MCF 10A (cell line): ENCODE measurements at places on chromosomes 7 and 10. TPM values are rescaled to one million over a fixed set of nuclear protein-coding genes. Genes with fewer than 3 reads are reported as not detected.
A peak's percentile ranks its signal among the peaks of the same experiment; 100 is the strongest.

CALD1 gene
- 130 and 183 TPM in 2 replicates for total RNA-seq

- H3K27ac ChIP-seq = no peak overlapping the region
- H3K4me3 ChIP-seq = no peak overlapping the region
- DNase-seq = no peak
- H3K36me3 ChIP-seq = no peaks in the 10 kb centered on the region
- H3K27me3 ChIP-seq = peaks cover 33% of the 10 kb centered on the region
Measured at GRCh38 chr7:134329614-134330346, 13.1 kb upstream of the SLC35B4 start.

- H3K36me3 ChIP-seq = no peaks in the 10 kb centered on the region
- H3K27ac ChIP-seq = no peak overlapping the region
- peaks cover 6% of the 10 kb centered on the region for H3K4me1 ChIP-seq
- no peaks in the 10 kb centered on the region for H3K27me3 ChIP-seq
- no peak overlapping the region for H3K4me3 ChIP-seq
Measured at GRCh38 chr10:88440541-88440940, 142.6 kb downstream of the RNLS start.

- no peak for DNase-seq
- H3K36me3 ChIP-seq = no peaks in the 10 kb centered on the region
- no peak overlapping the region for H3K27ac ChIP-seq
- no peak overlapping the region for H3K4me3 ChIP-seq
- peaks cover 18% of the 10 kb centered on the region for H3K27me3 ChIP-seq
Measured at GRCh38 chr7:82623812-82624211, 180.2 kb upstream of the CACNA2D1 start.

- H3K4me3 ChIP-seq = no peak overlapping the region
- no peak overlapping the region for H3K27ac ChIP-seq
- no peaks in the 10 kb centered on the region for H3K27me3 ChIP-seq
- no peak for DNase-seq
- no peaks in the 10 kb centered on the region for H3K36me3 ChIP-seq
Measured at GRCh38 chr10:33441561-33441960, 107.1 kb upstream of the NRP1 start.

MTERF1 gene
- 12.9 and 17.6 TPM in 2 replicates for total RNA-seq

GRCh38 chr7:123674399-123675180, 18.9 kb downstream of the LMOD2 start:
- no peak overlapping the region for H3K4me3 ChIP-seq
- H3K27ac ChIP-seq = peak overlapping the region; percentile 46
- peaks cover 21% of the 10 kb centered on the region for H3K4me1 ChIP-seq
- no peaks in the 10 kb centered on the region for H3K27me3 ChIP-seq

DNA sequence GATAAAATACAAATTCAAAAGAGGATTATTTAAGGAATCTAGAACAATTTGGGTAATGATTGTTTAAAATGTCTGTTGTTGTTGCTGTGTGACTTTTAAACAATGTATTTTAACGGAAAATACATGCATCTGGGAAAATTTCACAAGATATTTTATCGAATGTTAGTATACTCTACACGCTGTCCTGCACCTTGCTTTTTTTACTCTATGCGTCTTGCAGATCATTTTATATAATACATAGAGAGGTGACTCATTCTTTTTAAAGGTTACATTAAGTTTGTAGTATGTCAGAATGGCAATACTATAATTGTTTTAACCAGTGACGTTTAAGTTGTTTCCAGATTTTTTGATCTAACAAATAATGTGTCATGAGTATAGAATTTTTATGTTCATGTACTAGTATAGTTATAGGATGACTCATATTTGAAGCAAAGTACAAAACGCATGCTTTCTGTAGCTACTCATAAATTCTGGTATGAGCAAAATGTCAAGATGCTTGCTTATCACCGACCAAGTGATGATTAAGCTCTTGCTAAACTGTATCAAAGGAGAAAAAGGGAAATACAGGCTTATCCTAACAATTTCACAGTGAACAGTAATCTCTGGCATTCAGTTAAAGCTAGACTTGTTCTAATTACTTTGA, 4.9 kb downstream of the DKK1 start:
- peaks cover 53% of the 10 kb centered on the region for H3K36me3 ChIP-seq
- H3K4me1 ChIP-seq = peaks cover 17% of the 10 kb centered on the region
- peak overlapping the region; percentile 91 for H3K4me3 ChIP-seq
- no peaks in the 10 kb centered on the region for H3K27me3 ChIP-seq
- peak; percentile 89 for DNase-seq
- peak overlapping the region; percentile 93 for H3K27ac ChIP-seq

TAS2R4 gene
- 2.5 and 3.5 TPM in 2 replicates for total RNA-seq

- H3K4me3 ChIP-seq = peak overlapping the region; percentile 90
- DNase-seq = no peak
- no peaks in the 10 kb centered on the region for H3K4me1 ChIP-seq
- H3K27me3 ChIP-seq = peaks cover 33% of the 10 kb centered on the region
- no peaks in the 10 kb centered on the region for H3K36me3 ChIP-seq
Measured at GRCh38 chr10:78302739-78302988, 269.0 kb downstream of the RPS24 start.

URGCP gene
- total RNA-seq = 37.2 and 51.1 TPM in 2 replicates

- H3K36me3 ChIP-seq = no peaks in the 10 kb centered on the region
- no peak overlapping the region for H3K27ac ChIP-seq
- peaks cover 24% of the 10 kb centered on the region for H3K27me3 ChIP-seq
- no peak overlapping the region for H3K4me3 ChIP-seq
- H3K4me1 ChIP-seq = peaks cover 8% of the 10 kb centered on the region
- DNase-seq = no peak
Measured at GRCh38 chr7:72336382-72336631, 75.8 kb downstream of the CALN1 start.

GRCh38 chr10:11881030-11881476, 57.9 kb downstream of the PROSER2 start:
- no peaks in the 10 kb centered on the region for H3K27me3 ChIP-seq
- H3K36me3 ChIP-seq = no peaks in the 10 kb centered on the region
- peak overlapping the region; percentile 87 for H3K27ac ChIP-seq
- H3K4me1 ChIP-seq = peaks cover 34% of the 10 kb centered on the region
- no peak overlapping the region for H3K4me3 ChIP-seq
- no peak for DNase-seq

- no peaks in the 10 kb centered on the region for H3K4me1 ChIP-seq
- no peaks in the 10 kb centered on the region for H3K36me3 ChIP-seq
- no peak overlapping the region for H3K27ac ChIP-seq
- DNase-seq = no peak
Measured at GRCh38 chr10:118551535-118552100, 43.8 kb downstream of the PRLHR start.

GRCh38 chr10:72044417-72045041, 43.8 kb downstream of the SPOCK2 start:
- peaks cover 15% of the 10 kb centered on the region for H3K4me1 ChIP-seq
- DNase-seq = peak; percentile 63
- peaks cover 4% of the 10 kb centered on the region for H3K36me3 ChIP-seq
- peak overlapping the region; percentile 78 for H3K27ac ChIP-seq
- H3K4me3 ChIP-seq = no peak overlapping the region
- no peaks in the 10 kb centered on the region for H3K27me3 ChIP-seq

GRCh38 chr10:14004536-14004935, 326.2 kb downstream of the FRMD4A start:
- H3K36me3 ChIP-seq = no peaks in the 10 kb centered on the region
- no peak overlapping the region for H3K4me3 ChIP-seq
- H3K27ac ChIP-seq = no peak overlapping the region

SRRT gene
- total RNA-seq = 111 and 142 TPM in 2 replicates

DNA sequence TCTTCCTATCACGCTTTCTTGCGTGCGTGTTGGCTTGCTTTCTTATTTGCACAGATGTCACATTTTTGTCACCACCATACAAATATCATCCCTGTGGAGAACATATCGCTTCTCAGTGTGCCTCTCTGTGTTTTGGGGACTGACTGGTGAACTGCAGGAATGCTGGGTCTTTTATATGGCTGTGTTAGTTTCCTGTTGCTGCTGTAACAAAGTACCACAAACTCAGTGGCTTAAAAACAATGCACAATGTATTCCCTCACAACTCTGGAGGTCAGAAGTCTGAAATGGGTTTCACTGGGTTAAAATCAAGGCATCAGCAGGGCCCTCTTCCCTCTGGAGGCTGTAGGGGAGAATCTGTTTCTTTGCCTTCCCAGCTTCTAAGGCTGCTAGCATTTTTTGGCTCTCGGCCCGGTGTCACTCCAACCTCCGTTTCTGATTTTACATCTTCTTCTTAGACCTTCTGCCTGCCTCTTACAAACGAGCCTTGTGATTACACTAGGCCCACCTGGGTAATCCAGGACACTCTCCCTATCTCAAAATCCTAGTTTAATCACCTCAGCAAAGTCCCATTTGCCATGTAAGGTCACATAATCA, 82.0 kb downstream of the LRMDA start:
- peaks cover 14% of the 10 kb centered on the region for H3K4me1 ChIP-seq
- H3K27me3 ChIP-seq = peaks cover 5% of the 10 kb centered on the region
- peaks cover 7% of the 10 kb centered on the region for H3K36me3 ChIP-seq
- no peak overlapping the region for H3K4me3 ChIP-seq
- H3K27ac ChIP-seq = no peak overlapping the region

GRCh38 chr7:44461387-44461786, 29.1 kb downstream of the NUDCD3 start:
- H3K4me1 ChIP-seq = peaks cover 10% of the 10 kb centered on the region
- H3K36me3 ChIP-seq = peaks cover 70% of the 10 kb centered on the region
- no peak for DNase-seq
- no peaks in the 10 kb centered on the region for H3K27me3 ChIP-seq
- H3K27ac ChIP-seq = no peak overlapping the region

CYP2C18 gene
- not detected in 2 replicates for total RNA-seq

DNA sequence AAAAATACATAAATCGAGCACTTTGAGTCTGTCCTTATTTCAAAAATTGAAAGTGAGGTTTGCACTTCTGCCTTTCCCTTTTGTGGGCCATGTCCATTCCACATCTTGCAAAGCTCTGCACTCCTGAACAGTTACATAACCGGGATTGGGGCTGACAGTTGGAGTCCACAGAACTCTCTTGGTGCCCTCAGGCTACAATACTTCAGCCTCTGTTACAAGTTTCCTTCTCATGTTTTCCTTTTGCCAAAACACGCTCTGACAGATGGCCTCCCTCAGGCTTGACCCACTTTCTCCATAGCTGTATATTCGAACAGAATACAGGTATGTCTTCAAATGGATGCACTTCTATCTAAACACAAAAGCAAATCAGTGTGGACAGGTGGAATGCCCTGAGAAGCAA, 335.9 kb downstream of the WDR37 start:
- H3K36me3 ChIP-seq = no peaks in the 10 kb centered on the region
- H3K27ac ChIP-seq = no peak overlapping the region
- no peak overlapping the region for H3K4me3 ChIP-seq
- H3K4me1 ChIP-seq = no peaks in the 10 kb centered on the region

DNA sequence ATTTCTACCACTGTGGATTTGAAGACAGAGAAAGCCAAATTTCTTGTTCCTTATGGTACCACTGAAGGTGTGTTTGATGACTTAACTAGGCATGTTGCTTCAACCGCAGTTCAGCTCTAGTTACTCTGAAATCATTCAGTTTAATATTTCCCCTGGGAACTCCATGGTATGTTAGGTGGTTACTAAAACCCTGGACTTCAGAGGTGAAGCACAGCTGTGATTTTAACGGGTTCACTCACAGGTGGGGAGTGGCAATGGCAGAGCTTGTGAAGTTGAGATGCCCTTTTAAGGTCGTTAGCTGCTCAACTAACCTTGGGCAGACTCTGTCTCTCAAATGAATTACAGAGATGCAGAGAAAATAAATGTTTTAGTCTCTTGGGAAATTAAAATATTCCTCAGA, 163.6 kb upstream of the PHYHIPL start:
- DNase-seq = no peak
- H3K27me3 ChIP-seq = peaks cover 16% of the 10 kb centered on the region
- no peaks in the 10 kb centered on the region for H3K4me1 ChIP-seq
- no peak overlapping the region for H3K4me3 ChIP-seq
- no peak overlapping the region for H3K27ac ChIP-seq

MMP21 gene
- not detected in 2 replicates for total RNA-seq

GRCh38 chr10:78868048-78868447, 200.7 kb upstream of the ZMIZ1 start:
- no peak overlapping the region for H3K27ac ChIP-seq
- H3K4me3 ChIP-seq = no peak overlapping the region
- no peak for DNase-seq
- H3K36me3 ChIP-seq = no peaks in the 10 kb centered on the region
- H3K27me3 ChIP-seq = no peaks in the 10 kb centered on the region

- DNase-seq = no peak
- no peaks in the 10 kb centered on the region for H3K36me3 ChIP-seq
- no peak overlapping the region for H3K27ac ChIP-seq
- no peaks in the 10 kb centered on the region for H3K4me1 ChIP-seq
- H3K4me3 ChIP-seq = no peak overlapping the region
Measured at GRCh38 chr7:150732786-150733481, 4.3 kb upstream of the GIMAP5 start.

GIMAP4 gene
- not detected in 2 replicates for total RNA-seq

DNA sequence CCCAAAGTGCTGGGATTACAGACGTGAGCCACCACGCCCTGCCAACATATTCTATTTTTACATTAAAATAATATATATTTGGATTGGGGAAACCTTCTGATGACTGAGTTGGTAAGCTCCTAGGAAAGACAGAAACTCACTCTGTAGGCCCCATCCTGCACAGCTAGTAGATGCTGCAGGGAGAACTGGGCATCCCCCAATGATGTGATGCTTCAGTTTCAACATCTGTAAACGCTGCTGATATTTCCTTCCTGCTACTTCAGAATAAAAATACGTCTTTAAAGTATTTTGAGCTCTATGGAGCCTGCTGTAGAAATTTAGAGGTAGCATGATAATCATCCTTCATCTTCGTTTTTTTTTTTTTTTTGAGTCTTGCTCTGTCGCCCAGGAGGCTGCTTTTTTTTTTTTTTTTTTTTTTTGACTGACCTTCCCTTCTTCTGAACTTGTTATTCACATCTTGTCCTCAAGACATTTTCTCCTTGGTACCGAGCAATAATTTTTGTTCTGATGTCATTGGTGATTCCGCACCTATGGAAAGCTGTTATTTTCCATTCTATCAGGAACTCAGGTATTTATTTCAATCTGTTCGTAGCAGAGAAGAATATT, 21.8 kb upstream of the INPP5F start:
- H3K36me3 ChIP-seq = peaks cover 6% of the 10 kb centered on the region
- H3K4me3 ChIP-seq = no peak overlapping the region
- DNase-seq = no peak
- no peak overlapping the region for H3K27ac ChIP-seq
- no peaks in the 10 kb centered on the region for H3K27me3 ChIP-seq

GRCh38 chr7:36994456-36995112, 270.3 kb upstream of the AOAH start:
- peak; percentile 18 for DNase-seq

GRCh38 chr10:90432866-90433265, 425.0 kb downstream of the HTR7 start:
- no peak overlapping the region for H3K27ac ChIP-seq
- no peak for DNase-seq
- no peak overlapping the region for H3K4me3 ChIP-seq
- no peaks in the 10 kb centered on the region for H3K27me3 ChIP-seq
- H3K36me3 ChIP-seq = no peaks in the 10 kb centered on the region

GRCh38 chr7:96657347-96658021, 52.2 kb downstream of the SEM1 start:
- no peak overlapping the region for H3K4me3 ChIP-seq
- no peaks in the 10 kb centered on the region for H3K27me3 ChIP-seq
- DNase-seq = no peak
- H3K36me3 ChIP-seq = no peaks in the 10 kb centered on the region
- no peak overlapping the region for H3K27ac ChIP-seq

ASZ1 gene
- total RNA-seq = not detected in 2 replicates

GRCh38 chr10:107687701-107688100, 523.2 kb upstream of the SORCS1 start:
- H3K27me3 ChIP-seq = no peaks in the 10 kb centered on the region
- H3K4me1 ChIP-seq = peaks cover 16% of the 10 kb centered on the region
- peak overlapping the region; percentile 53 for H3K27ac ChIP-seq
- no peak overlapping the region for H3K4me3 ChIP-seq
- peak; percentile 31 for DNase-seq
- no peaks in the 10 kb centered on the region for H3K36me3 ChIP-seq
